T-helper 1 cell (primary cell): ENCODE measurements at places on chromosomes 6 and 20.

GRCh38 chr6:31513456-31514165, 15.2 kb upstream of the MCCD1 start:
- DNase-seq: no peak

GRCh38 chr6:117540670-117541069, 58.2 kb downstream of the DCBLD1 start:
- no peak for DNase-seq

DNA sequence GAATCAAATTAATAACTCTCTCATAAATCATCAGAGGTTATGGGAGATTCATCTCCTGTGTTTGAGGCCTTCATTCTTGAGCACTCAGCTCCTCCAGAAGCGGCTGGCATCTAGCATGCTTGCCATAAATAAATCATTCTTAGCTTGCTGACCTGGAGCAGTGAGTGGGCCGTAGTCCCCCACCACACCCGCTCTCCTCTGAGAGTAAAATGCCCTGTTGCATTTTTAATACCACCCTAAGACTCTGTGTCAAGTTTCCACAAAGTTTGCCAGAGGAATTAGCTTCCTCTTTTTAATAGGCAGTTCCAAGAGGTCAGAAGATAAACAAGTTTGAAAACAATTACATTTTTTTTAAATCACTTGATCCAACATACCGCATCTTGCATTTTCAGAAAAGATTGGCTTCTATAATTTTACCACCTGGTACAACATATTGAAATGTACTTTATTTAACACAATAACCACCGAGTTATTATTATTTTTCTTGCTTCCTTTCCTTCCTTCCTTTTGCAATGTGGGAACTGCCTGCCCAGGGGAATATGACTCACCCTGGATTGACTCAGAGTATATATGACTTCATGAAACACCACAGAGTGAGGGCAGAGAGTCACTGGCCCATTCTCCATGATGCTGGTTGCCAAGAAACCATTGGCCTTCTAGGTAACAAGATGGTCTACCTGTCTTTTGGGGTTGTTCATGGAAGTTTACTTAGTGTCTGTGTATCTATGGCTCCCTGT, 29.4 kb upstream of the CLIC5 start:
- DNase-seq: no peak

- no peak for DNase-seq
Observed at GRCh38 chr6:125940247-125941041, 16.1 kb upstream of the HINT3 start.

- no peak for DNase-seq
Observed at GRCh38 chr6:25919657-25920056, 10.8 kb downstream of the SLC17A2 start.

GRCh38 chr6:7805078-7805849, 79.4 kb downstream of the BMP6 start:
- no peak for DNase-seq

- no peak for DNase-seq
Observed at GRCh38 chr6:19446570-19446969, 390.6 kb upstream of the ID4 start.

- DNase-seq: no peak
Observed at GRCh38 chr6:129206821-129207220, 323.9 kb downstream of the LAMA2 start.

- no peak for DNase-seq
Observed at GRCh38 chr20:61873651-61874420, 191.8 kb downstream of the TAF4 start.

DNA sequence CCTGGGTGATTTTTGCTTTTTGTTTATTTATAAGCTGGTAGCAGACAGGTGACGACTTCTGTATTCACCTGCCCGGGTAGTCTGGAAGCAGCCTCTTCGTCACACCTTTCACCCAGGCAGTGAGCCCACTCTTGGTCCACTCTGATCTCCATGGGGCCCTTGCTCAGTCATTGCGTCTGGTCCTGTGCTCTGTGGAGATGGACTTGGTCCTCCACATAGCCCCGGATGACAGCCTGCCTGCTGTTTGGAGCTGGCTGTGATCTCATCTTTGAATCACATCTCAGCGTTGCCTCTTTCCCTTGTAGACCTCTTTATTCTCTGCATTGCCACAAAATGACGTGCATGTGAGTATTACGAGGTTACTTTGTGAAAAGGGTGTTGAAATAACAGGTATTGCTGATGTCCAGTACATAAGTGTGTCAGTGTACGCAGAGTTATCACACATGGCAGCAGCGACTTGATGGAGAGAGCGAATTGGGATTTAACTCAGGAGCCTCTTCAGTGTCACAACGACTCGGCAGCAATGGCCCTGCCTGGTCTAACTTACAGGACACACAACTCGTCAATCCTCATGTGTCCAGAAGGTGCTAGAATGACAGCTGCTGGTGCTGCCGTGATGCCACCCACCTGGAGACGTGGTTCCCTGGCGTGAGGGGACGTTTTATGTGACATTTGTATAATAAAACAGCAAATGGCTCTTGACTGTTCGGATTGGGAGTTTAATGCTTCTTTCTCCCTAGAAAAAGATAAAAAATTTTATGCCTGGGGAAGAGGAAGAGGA, 24.2 kb upstream of the FRMD1 start:
- DNase-seq: no peak

GRCh38 chr20:23266530-23267398, 83.8 kb upstream of the NXT1 start:
- DNase-seq: no peak

DNA sequence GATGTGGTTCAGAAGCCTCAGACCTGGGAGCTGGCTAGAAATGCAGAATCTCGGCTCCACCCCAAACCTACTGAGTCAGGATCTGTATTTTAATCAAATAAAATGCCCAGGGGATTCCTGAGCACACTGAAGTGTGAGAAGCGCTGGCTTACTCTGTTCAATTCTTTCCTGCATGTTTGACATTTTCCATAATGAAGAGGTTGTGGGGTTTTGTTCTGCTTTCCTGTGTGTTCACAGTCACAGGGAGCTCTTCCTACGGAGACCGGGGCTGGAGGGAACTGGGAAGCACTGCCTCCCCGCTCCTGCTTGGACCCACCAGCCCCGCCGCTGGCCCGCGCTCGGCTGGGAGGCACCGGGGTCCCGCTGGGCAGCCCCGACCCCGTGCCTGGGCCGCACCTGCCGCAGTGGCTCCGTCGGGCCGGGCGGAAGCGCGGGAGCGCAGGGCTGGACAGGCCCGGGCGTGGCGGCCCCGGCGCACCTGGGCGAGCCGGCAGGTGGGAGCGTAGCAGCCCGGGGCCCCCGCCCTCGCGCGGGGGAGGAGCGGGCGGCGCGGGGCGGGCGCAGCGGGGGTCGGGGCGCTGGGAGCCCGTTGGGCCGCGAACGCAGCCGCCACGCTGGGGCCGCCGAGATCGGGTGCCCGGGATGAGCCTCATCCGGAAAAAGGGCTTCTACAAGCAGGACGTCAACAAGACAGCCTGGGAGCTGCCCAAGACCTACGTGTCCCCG, at the start of gene MAPK13:
TSS of gene MAPK13 (plus strand) at position 573 of the 726 bp plus-strand sequence. CDS start at position 643, 70 bp downstream.
- DNase-seq: peak; percentile 48

GRCh38 chr6:29517728-29518440, 30.1 kb upstream of the MAS1L start:
- DNase-seq: no peak

GRCh38 chr20:48790473-48791003, 37.3 kb downstream of the PREX1 start:
- no peak for DNase-seq

GRCh38 chr20:8642247-8642646, 426.6 kb upstream of the PLCB4 start:
- no peak for DNase-seq

GRCh38 chr20:59583428-59584277, 20.7 kb upstream of the PHACTR3 start:
- DNase-seq: no peak

- no peak for DNase-seq
Observed at GRCh38 chr6:19052219-19052618, 665.1 kb downstream of the RNF144B start.

- no peak for DNase-seq
Observed at GRCh38 chr6:25105070-25105925, 169.5 kb upstream of the RIPOR2 start.

DNA sequence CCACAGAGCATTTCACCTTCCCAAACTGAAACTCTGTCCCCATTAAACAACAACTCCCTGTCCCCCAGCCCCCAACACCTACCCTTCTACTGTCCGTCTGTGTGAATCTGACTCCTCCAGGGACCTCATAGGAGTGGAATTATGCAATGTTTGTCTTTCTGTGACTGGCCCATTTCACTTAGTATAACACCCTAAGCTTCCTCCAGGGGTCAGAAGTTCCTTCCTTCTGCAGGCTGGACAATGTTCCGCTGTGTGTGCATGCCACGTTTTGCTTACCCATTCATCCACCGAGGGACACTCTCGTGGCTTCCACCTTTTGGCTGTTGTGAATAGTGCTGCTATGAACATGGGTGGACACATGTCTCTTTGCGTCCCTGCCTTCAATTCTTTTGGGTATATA, 37.6 kb upstream of the MPC1 start:
- no peak for DNase-seq

GRCh38 chr20:3472105-3472504, 1.3 kb downstream of the ATRN start:
- no peak for DNase-seq

GRCh38 chr6:125586074-125586473, 163.4 kb upstream of the HEY2 start:
- no peak for DNase-seq

DNA sequence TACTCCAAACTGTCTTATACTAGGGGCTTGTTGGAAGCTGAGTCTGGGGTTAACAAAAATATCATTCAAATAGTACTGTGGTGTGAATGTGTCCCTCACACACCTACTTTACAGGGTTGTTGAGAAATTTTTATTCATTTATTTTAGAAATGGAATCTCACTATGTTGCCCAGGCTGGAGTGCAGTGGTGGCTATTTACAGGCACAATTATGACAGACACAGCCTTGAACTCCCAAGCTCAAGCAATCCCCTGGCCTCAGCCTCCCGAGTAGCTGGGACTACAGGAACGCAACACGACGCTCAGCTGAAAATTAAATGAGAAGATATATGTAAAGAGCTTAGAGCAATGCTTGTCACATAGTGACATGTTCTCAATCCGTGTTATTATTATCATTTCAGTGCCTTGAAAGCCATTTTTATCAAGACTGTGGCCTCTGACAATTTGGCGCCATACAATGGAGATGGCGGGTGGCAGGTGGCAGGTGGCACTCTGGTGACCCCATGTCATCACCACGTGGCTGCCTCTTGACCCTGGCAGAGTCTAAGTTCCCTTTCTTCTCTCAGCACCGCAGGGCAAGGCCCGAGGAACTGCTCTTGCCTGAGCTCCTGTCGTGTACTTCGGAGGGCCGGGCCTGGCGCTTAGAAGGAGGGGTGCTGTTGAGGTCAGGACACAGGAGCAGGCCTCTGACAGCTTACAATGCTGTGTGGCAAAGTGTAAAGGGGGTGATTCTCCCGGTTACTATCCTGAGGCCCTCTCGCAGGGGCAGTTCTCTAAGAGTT, 64.5 kb downstream of the STX11 start:
- no peak for DNase-seq

DNA sequence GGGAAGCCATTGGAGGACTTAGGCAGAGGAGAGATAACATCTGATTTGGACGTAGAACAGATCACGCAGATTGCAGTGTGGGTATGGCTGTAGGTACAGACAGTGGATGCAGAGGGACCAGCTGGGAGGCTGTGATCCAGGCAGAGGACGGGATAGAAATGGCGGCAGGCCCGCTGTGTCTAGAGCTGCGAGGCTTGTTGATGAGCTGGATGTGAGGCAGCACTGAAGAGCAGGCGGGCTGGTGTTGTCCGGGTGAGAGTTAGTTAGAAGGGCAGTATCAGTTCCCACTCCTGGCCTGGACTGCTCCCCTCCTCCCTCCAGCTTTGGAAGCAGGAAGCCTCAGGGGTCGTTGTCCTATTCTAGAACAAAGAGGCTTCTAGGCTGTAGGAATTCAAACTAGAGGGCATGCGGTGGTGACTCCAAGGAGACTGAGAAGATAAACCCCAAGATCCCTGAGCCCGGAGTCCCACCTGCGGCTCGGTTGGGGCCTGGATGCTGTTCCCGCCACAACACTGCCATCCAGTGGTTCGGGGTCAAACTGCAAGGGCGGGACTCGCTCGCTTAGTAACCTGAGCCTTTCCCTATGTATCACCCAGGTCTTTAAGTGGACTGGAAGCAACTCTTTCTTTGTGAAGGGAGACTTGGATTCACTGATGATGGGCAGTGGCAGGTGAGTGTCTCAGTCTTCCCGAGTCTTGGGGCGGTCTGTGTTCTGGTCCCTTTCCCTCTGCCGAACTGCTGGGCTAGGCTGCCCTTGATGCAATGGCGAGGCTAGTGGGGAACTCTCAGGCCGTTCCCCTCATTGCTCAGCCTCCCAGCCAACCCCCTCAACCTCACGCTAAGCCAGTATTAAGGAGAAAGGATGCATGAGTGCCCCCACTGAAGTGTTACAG, 11.2 kb downstream of the TLDC2 start:
- peak; percentile 61 for DNase-seq

- no peak for DNase-seq
Observed at GRCh38 chr6:20034408-20034769, 177.9 kb downstream of the MBOAT1 start.

DNA sequence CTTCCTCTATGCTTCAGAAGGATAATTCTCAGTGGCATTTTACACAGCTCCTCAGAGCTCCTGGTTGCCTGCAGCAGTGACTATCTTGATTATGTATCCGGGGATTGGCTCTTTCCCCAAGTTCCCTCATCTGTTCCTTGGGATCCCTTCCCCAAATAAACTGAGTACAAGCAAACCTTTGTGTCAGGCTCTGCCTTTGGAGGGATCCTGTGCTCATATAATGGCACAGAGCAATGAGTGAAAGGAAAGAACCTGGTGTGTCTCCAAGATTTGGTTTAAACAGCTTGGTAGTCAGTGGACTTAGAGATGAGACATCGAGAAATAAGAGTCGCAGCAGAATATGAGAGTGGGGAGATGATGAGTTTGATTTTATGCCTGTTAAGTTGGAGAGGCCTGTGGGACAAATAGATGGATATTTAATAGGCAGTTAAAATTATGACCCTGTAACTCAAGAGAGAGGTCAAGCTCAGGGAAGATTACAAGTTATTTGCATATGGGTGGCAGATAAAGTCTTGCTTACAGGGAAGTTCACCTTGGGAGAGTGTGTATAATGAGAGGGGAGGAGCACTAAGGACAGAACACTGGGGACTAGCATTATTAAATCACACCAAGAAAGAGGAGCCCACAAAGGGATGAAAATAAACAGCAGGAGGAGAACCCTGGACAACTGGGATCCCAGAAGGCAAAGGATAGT, 44.1 kb upstream of the GCLC start:
- DNase-seq: no peak

DNA sequence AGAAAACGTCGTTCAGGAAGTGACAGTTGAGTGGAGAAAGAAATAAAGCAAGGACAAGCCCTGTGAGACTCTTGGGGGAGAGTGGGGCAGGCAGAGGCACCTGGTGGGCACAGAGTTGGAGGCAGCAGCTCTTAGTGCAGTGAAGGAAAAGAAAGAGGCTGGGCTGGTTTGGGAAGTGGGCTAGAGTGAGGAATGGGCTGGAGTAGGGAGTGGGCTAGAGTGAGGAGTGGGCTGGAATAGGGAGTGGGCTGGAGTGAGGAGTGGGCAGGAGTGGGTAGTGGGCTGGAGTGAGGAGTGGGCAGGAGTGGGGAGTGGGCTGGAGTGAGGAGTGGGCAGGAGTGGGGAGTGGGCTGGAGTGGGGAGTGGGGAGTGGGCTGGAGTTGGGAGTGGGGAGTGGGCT, 43.7 kb upstream of the BCAS1 start:
- DNase-seq: no peak
